ENCODE measurements at places on chromosomes 2 and 18.

GRCh38 chr2:154280543-154280942 is 408.8 kb downstream of the GALNT13 start:
- DNase-seq = no peak

- DNase-seq = no peak
Observed at GRCh38 chr2:11368059-11368572, 23.7 kb upstream of the ROCK2 start.

- no peak for DNase-seq
Observed at GRCh38 chr18:62957885-62958472, 242.6 kb downstream of the PHLPP1 start.

DNA sequence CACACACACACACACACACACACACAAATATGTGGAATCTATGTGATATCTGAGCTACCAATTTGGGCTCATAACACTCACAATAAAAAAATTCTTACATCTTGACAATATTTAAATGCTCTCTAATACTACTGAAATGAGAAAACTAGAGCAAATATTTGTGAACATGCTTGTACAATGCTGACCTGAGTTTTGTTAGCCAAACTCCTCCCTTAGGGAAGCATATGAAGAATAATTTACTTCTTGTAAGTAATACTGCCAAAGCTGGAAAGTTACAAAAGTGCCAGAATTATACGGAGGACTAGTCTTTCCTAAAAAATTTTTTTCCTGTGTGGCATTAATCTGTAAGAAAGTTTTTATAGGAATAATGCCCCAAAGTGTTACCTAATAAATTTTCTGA is 18.5 kb downstream of the MBD2 start:
- DNase-seq = no peak

GRCh38 chr2:238425979-238426567 is 654 bp upstream of the ASB1 start:
- no peak for DNase-seq

DNA sequence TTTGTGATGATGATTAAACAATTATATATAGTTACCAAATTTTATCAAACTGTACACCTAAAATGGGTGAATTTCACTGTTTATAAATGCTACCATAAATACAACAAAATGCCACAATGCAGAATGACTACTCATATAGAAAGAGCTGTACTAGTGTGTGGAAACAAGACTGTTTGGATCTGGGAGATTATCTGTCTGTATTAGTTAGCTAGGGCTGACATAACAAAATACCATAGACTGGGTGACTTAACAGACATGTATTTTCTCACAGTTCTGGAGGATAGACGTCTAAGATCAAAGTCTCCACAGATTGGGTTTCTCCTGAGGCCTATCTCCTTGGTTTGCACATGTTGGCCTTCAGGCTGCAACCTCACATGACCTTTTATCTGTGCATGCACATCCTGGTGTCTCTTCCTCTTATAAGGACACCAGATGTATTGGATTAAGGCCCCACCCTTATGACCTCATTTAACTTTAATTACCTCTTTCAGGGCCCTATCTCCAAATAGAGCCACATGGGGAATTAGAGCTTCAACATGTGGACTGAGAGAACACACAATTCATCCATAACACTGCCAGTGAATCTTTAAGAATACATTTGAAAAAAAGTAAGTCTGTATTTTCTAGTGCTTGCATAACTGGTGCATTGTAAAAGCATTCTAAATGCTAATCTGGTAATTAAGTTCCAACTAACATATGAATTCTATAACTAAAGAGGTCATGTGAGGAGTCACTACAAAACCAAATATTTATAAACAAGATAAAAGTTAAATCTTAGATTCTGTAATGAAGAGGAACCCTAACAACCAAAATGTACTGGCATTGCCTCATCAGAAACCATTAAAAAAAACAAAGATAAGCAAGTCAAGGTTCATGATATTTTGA is 699.6 kb downstream of the NYAP2 start:
- DNase-seq = no peak

GRCh38 chr2:126317790-126318431 is 338.0 kb upstream of the GYPC start:
- DNase-seq = no peak

GRCh38 chr2:205773989-205774388 is 91.7 kb downstream of the NRP2 start:
- no peak for DNase-seq

Data from right renal pelvis (tissue), 4 donors.